ENCODE measurements at places on chromosomes 13 and 19.

DNA sequence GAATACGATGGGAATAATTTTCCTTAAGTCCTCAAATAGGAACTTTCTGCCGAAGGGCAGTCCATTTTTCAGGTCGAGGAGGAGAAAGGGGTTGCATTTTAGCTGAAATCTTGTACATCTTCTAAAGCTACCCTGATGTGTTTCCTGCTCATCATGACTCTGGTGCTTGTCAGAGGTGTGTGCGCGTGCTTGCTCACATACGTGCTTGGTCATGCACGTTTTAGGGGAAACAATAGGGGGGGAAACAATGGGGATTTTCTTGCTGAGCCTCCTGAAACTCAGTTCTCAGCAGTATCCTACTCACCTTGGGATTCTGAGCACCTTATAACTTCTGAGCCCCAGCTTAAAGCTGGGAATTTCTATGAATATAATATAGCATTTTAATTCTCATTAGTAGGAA is 44.7 kb downstream of the TM9SF2 start:
- DNase-seq = no peak

DNA sequence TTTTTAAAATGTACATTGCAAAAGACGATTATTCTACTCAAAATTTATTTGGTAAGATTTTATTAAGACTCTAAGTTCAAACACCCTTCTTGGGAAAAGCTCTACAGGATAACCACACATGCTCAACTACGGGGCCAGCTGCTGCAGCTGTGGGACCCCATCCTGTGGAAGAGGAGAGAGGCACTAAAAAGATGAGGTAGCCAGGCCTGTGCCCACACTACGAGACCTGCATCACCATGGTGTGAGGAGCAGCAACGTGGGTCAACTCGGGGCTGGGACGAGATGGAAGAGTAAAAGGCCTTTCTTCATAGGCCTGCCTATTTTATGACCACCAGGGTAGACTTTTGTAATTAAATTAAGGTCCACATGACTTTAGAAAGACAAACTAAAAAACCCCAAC is 4.6 kb upstream of the CCNP start:
- DNase-seq = no peak

DNA sequence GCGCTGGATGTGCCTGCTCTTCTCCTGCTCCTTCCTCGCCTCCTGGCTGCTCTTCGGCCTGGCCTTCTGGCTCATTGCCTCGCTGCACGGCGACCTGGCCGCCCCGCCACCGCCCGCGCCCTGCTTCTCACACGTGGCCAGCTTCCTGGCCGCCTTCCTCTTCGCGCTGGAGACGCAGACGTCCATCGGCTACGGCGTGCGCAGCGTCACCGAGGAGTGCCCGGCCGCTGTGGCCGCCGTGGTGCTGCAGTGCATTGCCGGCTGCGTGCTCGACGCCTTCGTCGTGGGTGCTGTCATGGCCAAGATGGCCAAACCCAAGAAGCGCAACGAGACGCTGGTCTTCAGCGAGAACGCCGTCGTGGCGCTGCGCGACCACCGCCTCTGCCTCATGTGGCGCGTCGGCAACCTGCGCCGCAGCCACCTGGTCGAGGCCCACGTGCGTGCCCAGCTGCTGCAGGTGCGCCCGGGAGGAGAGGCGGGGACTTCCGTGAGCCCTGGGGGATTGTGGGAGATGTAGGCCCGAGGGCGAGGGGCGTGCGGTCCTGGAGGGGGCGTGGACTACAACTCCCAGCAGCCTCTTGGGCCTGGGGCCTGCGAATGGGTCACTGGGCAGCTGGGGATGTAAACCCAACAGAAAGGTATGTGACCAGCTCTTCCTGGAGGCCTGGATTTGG is 6.7 kb downstream of the KCNJ14 start:
- no peak for DNase-seq

DNA sequence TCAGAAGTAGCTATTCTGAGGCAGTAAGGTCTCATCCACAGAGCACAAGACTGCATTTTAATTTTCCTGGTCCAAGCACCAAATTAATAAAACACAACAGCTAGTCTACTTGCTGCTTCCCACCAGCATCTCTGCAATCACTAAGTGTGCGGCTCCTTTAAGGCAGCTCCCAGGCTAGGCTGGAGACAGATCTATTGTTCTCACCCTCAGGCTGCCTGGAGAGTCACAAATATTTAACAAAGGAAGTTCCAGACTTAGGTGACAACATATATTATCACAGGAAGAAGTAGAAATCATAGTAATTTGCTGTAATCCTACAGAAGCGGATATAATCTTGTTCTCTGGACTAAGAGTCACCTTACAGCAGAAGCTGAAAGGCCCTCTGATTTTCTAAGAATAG is 2.2 kb upstream of the EID2 start:
- no peak for DNase-seq

DNA sequence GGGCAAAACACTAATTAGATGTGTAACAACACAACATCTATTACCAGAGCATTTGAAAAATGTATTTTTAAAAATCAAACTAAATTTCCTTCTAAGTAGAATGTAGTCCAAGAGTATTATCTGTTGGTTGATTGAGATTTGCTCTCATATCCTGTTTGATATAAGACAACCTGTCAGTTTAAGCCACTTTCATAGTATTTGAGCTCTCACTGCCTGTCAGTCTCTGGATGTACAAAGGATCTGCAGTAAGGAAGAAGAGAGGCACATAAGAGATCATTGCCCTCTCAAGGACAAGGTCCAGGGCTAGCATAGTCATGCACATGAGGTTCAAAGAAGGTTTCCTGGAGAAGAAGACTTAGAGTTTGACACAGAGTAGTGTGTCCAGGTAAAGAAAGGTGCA is 57.4 kb downstream of the FGF14 start:
- no peak for DNase-seq

DNA sequence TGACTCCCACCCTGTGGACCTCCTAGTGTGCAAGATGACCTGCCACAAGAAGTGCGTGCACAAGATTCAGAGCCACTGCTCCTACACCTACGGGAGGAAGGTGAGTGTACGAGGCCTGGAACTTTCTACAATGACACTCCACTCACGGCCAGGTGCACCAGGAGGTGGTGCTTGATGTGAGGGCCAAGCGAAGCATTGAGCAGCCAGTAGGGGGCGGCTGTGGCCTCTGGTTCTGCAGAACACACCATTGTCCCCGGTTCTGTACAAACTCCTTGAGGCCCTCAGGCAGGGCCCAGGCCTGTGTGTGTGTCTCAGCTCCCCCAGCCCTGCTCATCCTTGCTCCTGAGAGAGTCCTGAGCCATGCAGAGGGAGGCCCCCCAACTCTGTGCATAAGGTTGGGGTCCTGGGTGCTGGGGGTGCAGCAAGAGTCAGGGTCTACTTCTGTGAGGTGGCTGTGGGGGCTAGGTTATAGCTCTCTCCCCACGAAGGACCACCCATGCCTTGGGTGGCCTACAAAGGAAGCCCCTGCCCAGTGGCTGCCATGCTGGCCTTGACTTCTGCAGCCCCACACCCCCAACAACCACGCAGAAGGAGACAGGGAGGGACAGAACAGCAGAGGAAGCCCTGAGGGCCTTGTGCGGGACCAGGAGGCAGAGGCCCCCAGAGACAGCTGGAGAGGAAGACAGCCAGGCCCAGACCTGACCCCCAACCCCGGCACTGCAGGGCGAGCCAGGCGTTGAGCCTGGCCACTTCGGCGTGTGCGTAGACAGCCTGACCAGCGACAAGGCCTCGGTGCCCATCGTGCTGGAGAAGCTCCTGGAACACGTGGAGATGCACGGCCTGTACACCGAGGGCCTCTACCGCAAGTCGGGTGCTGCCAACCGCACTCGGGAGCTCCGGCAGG is 9.7 kb upstream of the USE1 start:
- DNase-seq = peak; percentile 52

All from DND-41 (cell line).